ENCODE measurements at places on chromosomes 3 and 15.

GRCh38 chr3:142086581-142087090 is 62.7 kb downstream of the TFDP2 start:
- DNase-seq: no peak

GRCh38 chr3:134597390-134597970 is 53.3 kb downstream of the KY start:
- no peak for DNase-seq

- DNase-seq: no peak
These were observed 45.0 kb upstream of the GK5 start for GRCh38 chr3:142270407-142270806.

DNA sequence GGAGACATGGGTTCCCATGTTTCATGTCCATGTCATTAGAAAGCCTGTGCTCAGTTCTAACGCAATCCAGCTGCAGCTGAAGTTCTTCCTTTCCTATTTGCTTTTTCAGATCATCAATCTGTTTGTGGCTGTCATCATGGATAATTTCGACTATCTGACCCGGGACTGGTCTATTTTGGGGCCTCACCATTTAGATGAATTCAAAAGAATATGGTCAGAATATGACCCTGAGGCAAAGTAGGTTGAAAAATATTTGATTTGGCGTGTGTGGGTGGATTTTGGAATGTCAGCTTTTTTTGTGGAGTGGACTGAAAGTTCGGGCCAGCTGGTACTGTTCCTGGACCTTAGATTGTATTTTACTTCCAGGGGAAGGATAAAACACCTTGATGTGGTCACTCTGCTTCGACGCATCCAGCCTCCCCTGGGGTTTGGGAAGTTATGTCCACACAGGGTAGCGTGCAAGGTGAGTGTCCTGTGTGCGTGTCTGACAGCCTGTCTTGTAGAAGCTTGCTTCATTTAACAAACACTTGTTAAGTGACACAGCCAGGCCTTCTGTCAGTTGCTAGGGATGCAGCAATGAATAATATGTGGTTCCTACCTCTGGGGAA is 69.6 kb downstream of the CHDH start:
- no peak for DNase-seq

All from left lung (tissue), 14 donors.